Large intestine (tissue), 12 donors: ENCODE measurements at places on chromosomes 6 and 20. TPM values are rescaled to one million over a fixed set of nuclear protein-coding genes. Genes with fewer than 3 reads are reported as not detected.

Gene RIPPLY2
- polyA plus RNA-seq, result 0.88 TPM

Gene PNLDC1
- 0.16 TPM for polyA plus RNA-seq

Gene PROKR2
- not detected for polyA plus RNA-seq

Gene RPS10
- polyA plus RNA-seq, result 2,184 TPM

Gene GTSF1L
- not detected for polyA plus RNA-seq

Gene SLC22A2
- 0.04 TPM for polyA plus RNA-seq

- DNase-seq, result no peak
These were observed 60.4 kb downstream of the SCAND1 start for GRCh38 chr20:35893942-35894341.

- DNase-seq, result peak; percentile 26
These were observed at the start of gene KIAA0408 for GRCh38 chr6:127459231-127459641. Gene KIAA0408, minus strand, starts transcription at chr6:127459389. Its CDS starts 5,408 bp downstream, at chr6:127453981.

DNA sequence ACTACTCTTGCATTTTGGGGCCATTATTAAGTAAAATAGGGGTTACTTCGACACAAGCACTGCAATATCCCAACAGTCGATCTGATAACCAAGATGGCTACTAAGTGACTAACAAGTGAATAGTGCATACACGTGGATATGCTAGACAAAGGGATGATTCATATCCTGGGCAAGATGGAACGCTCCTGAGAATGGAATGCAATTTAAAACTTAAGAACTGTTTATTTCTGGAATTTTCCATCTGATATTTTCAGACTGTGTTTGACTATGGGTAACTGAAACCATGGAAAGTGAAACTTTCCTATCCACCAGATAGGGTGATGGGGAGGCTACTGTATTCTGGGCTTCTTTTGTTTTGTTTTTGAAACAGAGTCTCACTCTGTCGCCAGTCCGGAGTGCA lies 66.5 kb downstream of the ILRUN start:
- no peak for DNase-seq

- no peak for DNase-seq
These were observed 622.2 kb downstream of the MMUT start for GRCh38 chr6:48840896-48841295.

DNA sequence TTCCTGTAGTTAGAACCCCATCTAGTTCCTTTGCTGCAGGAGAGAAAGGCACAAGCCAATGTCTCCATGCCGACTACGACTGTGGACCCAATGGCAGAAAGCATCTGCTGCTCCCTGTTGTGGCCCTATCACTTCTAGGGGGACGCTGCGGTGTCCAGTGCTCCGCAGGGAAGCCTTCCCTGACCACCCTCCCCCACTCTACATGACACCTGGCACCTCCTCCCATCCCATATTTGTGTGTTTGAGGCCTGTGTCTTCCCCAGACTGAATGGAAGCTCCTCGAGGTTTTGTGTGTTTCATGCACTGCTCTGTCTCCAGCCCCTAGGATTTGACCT lies 159.5 kb downstream of the DTNBP1 start:
- DNase-seq, result no peak
